ENCODE measurements at places on chromosomes 16 and 17. TPM values are rescaled to one million over a fixed set of nuclear protein-coding genes. Genes with fewer than 3 reads are reported as not detected.

The TP53TG3C gene
- total RNA-seq: not detected

The CDK5R1 gene
- 0.68 TPM for total RNA-seq

The LDHD gene
- 113 TPM for total RNA-seq

The SOX9 gene
- 2.1 TPM for total RNA-seq

The RAD51C gene
- total RNA-seq: 5.1 TPM

The ZPBP2 gene
- total RNA-seq: not detected

The DNAAF8 gene
- 0.45 TPM for total RNA-seq

The EEF2KMT gene
- total RNA-seq: 5.0 TPM

The GPR142 gene
- not detected for total RNA-seq

All from left lobe of liver (tissue), 2 donors.